ENCODE measurements at places on chromosomes 13 and 19. TPM values are rescaled to one million over a fixed set of nuclear protein-coding genes. Genes with fewer than 3 reads are reported as not detected.

Gene PALM
- 14.4 TPM for total RNA-seq

Gene SLC7A10
- not detected for total RNA-seq

Gene CD209
- total RNA-seq: 14.2 TPM

Gene ZNF667
- total RNA-seq: 4.6 TPM

DNA sequence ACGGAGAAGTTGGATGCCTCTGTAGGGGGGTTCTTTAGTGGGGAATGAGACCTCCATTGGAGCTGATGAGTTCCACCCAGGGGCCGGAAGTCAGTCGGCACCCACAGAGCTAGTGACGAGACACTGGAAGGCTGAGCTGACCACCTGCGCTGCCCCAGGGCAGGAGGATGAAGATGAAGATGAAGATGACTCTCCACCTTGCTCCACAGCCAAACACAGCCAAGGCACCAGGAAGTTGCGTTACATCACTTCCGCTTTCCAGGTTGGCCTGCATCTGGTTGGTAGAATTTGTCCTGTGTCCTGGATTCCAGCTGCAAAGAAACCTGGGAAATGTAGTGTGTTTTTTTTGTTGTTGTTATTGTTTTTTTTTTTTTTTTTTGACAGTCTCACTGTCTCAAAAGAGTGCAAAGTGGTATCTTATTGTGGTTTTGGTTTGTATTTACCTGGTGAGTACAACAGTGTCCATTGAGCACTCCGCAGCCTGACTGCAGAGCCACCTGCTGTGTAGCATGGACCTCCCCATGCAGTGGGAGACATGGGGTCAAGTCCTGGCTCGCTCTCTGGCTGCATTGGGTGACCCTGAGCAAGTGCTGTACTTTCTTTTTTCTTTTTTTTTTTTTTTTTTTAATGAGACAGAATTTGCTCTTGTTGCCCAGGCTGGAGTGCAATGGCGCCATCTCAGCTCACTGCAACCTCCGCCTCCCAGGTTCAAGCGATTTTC, 1.9 kb downstream of the TBC1D17 start:
- H3K36me3 ChIP-seq: peaks cover 40% of the 10 kb centered on the region
- no peak overlapping the region for H3K27ac ChIP-seq
- H3K27me3 ChIP-seq: no peaks in the 10 kb centered on the region
- no peak for DNase-seq

- no peak overlapping the region for H3K27ac ChIP-seq
- DNase-seq: no peak
- H3K4me1 ChIP-seq: peaks cover 5% of the 10 kb centered on the region
- H3K36me3 ChIP-seq: no peaks in the 10 kb centered on the region
Measured at GRCh38 chr19:7337380-7338194, 11.2 kb upstream of the ARHGEF18 start.

- no peaks in the 10 kb centered on the region for H3K27me3 ChIP-seq
- no peak overlapping the region for H3K27ac ChIP-seq
- no peak overlapping the region for H3K4me3 ChIP-seq
- DNase-seq: no peak
- H3K4me1 ChIP-seq: no peaks in the 10 kb centered on the region
Measured at GRCh38 chr13:31747291-31747690, 8.0 kb downstream of the RXFP2 start.

DNA sequence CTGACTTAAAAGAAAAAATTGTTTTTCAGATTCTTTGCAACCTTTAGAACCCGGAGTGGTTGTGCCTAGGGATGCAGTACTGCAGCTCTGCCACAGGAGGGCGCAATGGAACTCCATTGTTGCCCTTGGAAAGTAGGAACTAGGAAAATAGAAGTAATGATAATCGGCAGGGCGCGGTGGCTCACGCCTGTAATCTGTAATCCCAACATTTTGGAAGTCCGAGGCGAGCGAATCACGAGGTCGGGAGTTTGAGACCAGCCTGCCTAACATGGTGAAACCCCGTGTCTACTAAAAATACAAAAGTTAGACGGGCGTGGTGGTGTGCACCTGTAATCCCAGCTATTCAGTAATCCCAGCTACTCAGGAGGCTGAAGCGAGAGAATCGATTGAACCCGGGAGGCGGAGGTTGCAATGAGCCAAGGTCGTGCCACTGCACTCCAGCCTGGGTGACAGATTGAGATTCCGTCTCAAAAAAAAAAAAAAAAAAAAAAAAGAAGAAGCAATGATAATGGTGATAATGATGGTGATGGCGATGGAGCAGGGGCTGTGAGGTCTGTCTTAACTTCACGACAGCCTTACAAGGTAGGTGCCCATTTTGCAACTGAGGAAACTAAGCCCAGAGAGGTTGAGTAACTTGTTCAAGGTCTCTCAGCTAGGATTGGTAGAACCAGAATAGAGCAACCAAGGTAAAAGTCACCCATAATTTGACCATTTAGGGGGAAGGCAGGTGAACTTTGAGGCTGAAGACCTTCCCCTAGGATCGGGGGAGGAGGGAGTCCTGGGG, 5.5 kb upstream of the ADAMTS10 start:
- no peaks in the 10 kb centered on the region for H3K27me3 ChIP-seq
- H3K4me1 ChIP-seq: peaks cover 5% of the 10 kb centered on the region
- H3K36me3 ChIP-seq: no peaks in the 10 kb centered on the region

DNA sequence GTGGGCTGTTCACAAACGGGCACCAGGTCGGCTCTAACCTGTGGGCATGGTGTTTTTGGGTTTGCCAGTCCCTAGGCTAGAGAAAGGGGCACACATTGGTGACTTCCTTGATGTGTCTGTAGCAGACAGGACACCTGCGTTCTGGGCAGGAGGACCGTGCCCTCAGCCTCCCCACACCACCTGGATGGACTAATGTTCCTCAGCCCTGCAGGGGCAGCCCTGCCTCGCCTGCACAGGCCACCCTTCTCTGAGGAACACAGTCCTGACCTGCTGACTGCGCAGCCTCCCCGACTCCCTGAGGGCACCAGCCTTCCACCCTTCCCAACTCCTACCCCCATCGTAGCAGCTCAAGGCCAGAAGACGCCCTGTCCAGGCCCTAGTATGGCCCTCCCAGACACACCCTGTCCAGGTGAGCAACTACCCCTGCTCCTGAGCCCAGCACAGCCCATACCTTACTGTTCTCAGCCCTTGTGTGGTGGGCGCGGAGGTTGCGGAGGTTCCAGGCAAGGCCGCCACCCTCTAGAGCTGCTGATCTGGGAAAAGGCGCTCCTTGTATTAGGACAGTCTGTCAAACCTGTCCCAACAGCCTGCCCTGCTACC, 55.7 kb downstream of the GGACT start:
- H3K36me3 ChIP-seq: no peaks in the 10 kb centered on the region
- H3K27ac ChIP-seq: no peak overlapping the region
- H3K4me1 ChIP-seq: peaks cover 11% of the 10 kb centered on the region
- H3K27me3 ChIP-seq: no peaks in the 10 kb centered on the region
- no peak for DNase-seq
- H3K4me3 ChIP-seq: no peak overlapping the region

GRCh38 chr19:44621367-44621766, 8.0 kb downstream of the IGSF23 start:
- peaks cover 6% of the 10 kb centered on the region for H3K4me1 ChIP-seq
- no peak overlapping the region for H3K4me3 ChIP-seq
- H3K36me3 ChIP-seq: no peaks in the 10 kb centered on the region
- no peak for DNase-seq
- H3K27me3 ChIP-seq: no peaks in the 10 kb centered on the region
- H3K27ac ChIP-seq: no peak overlapping the region

DNA sequence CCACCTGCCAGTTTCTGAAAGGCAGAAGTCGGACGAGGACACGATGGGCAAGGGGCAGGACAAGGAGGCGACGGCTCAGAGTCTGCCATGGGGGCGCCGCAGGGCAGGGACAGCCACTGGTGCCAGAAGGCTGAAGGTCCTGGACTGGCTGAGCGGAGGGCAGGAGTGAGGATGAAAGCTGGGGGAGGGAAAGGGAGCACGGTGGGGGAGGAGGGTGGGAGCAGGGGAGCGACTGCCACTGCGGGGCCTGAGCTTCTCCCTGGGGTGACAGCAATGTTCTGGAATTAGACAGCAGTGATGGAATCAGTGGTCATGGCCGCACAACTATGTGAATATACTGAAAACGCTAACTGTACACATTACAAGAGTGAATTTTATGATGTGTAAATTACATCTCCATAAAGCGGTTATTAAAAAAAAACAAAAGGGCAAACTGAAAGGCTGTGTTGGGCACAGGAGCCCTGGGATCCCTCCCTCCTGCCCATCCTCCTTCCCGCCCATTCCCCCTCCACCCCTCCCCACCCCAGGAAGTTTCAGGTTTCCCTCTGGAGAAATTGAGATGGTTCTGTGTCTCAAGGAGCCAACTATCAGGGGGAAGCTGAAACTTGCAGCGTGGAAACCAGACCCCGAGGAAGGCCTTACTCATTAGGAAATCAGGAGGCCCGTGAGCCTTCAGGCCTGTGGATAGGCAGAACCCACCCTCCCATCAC, 15.9 kb downstream of the MLLT1 start:
- H3K4me3 ChIP-seq: no peak overlapping the region
- peaks cover 12% of the 10 kb centered on the region for H3K36me3 ChIP-seq
- H3K27me3 ChIP-seq: no peaks in the 10 kb centered on the region
- no peak for DNase-seq
- H3K4me1 ChIP-seq: peaks cover 16% of the 10 kb centered on the region

- H3K36me3 ChIP-seq: no peaks in the 10 kb centered on the region
- no peak overlapping the region for H3K27ac ChIP-seq
- no peak overlapping the region for H3K4me3 ChIP-seq
- H3K4me1 ChIP-seq: no peaks in the 10 kb centered on the region
- H3K27me3 ChIP-seq: no peaks in the 10 kb centered on the region
Measured at GRCh38 chr13:75908141-75908540, 272.0 kb downstream of the LMO7 start.

DNA sequence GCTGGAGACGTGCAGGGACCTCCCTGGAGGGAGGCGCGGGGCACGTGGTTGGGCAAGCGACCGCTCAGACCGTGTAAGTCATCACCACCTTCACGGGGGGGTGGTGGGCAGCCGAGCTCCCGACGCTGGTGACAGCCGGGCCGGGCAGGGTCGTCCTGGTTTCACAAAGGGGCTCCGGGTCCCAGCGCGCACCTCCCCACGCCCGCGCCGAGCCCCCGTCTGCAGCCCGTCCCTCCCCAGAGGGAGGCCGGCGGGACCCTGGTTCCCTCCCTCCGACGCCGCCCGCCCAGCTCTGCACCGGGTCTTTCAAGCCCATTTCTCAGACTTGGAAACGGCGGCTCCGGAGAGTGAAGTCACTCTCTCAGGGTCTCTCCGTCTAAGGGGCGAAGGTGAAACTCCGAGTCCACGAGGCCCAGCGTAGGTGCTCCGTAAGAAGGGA, 729 bp upstream of the ARID3A start:
- peak overlapping the region; percentile 31 for H3K27ac ChIP-seq
- H3K4me3 ChIP-seq: peak overlapping the region; percentile 79
- peaks cover 5% of the 10 kb centered on the region for H3K27me3 ChIP-seq

DNA sequence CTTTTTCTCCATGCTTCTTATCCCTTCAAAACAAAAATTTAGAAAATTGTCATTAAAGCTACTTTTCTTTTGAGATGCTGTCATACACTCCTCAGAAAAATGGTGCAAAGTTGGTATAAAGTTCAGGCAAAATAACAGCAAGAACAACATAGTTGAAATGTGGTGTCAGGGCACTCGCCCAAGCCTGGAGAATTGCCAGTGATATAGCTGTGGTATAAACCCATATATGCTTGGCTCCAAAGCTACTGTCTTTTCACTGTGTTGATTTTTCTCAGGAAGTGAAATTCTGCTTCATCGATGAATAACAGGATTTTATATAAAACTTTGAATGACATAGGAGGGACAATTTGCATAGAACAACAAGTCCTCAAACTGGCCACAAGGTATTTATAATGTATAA, 2532.9 kb downstream of the PCDH9 start:
- H3K27me3 ChIP-seq: no peaks in the 10 kb centered on the region
- no peak overlapping the region for H3K27ac ChIP-seq
- no peaks in the 10 kb centered on the region for H3K4me1 ChIP-seq
- no peaks in the 10 kb centered on the region for H3K36me3 ChIP-seq

GRCh38 chr19:17948514-17948900, 15.7 kb downstream of the CCDC124 start:
- DNase-seq: no peak
- no peaks in the 10 kb centered on the region for H3K36me3 ChIP-seq

DNA sequence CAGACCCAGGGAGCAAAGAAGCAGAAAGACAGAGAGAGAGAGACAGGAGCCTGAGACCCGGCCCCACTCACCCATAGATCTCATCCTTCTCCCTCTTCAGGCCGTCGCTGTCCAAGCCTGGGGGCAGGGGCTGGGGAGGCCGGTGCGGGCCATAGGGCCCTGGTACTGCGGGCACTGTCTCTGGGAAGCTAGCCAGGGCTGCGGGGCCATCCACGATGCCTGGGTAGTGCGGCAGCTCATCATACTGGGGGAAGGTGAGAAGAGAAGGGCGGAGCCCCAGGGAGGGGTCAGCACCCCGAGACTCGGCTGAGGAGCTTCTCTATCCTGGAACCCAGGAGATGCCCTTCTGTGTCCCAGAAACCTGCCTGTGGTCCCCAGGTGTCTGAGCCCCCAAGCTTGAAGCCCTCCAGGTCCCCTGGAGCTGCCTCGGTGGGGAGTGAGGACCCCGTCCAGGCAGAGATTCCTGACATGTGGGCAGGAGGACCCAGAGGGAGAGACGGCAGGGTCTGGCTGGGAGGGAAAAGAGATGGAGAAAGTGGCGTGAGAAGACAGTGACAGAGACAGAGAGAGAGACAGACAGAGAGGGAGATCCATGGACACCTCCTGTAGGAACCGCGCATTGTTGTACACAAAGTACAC, 2.1 kb downstream of the MEIS3 start:
- H3K27ac ChIP-seq: no peak overlapping the region
- H3K4me1 ChIP-seq: no peaks in the 10 kb centered on the region
- H3K36me3 ChIP-seq: no peaks in the 10 kb centered on the region
- DNase-seq: no peak
- no peak overlapping the region for H3K4me3 ChIP-seq
- peaks cover 26% of the 10 kb centered on the region for H3K27me3 ChIP-seq

DNA sequence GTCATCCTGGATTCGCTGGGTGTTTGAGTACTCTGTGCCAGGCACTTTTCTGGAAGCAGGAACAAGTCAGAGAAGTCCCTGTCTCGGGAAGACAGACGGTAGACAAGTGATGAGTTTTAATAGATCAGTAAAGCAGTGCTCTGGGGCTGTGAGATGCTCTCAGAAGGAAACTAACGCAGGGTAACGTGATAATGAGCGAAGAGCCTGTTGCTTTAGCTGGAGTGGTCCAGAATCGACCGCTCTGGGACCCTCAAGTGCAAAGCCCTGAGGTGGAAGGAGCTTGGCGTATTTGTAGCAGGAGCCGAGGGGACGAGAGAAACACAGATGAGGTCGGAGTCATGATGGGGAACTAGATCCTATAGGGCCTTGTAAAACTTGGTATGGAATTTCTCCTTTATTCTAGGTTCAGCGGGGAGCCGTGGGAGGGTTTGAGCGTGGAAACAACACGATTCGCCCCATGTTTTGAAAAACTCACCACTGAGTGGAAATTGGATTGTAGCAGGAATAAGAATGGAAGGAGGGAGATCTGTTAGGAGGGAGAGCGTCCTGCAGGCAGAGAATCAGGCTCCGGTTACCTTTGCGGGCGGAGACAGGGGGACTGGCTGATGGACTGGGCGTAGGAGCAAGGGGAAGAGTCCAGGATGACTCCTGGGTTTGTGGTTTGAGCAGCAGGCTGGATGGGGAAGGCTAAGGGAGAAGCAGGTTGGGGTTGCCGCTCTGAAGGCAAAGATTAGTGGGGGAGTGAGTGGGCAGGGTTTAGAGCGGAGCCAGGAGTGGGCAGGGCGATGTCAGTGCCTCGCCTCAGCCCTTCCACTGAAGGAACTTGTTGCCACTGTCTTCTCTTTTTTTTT, 763 bp downstream of the POLD1 start:
- H3K4me3 ChIP-seq: peak overlapping the region; percentile 76
- no peak for DNase-seq
- H3K4me1 ChIP-seq: peaks cover 6% of the 10 kb centered on the region
- H3K27ac ChIP-seq: peak overlapping the region; percentile 59
- H3K36me3 ChIP-seq: peaks cover 24% of the 10 kb centered on the region
- H3K27me3 ChIP-seq: no peaks in the 10 kb centered on the region

All from thoracic aorta (tissue), 2 donors.